ENCODE measurements at places on chromosomes 2 and 18.

GRCh38 chr2:158046121-158046880 lies 55.4 kb upstream of the UPP2 start:
- DNase-seq: no peak

DNA sequence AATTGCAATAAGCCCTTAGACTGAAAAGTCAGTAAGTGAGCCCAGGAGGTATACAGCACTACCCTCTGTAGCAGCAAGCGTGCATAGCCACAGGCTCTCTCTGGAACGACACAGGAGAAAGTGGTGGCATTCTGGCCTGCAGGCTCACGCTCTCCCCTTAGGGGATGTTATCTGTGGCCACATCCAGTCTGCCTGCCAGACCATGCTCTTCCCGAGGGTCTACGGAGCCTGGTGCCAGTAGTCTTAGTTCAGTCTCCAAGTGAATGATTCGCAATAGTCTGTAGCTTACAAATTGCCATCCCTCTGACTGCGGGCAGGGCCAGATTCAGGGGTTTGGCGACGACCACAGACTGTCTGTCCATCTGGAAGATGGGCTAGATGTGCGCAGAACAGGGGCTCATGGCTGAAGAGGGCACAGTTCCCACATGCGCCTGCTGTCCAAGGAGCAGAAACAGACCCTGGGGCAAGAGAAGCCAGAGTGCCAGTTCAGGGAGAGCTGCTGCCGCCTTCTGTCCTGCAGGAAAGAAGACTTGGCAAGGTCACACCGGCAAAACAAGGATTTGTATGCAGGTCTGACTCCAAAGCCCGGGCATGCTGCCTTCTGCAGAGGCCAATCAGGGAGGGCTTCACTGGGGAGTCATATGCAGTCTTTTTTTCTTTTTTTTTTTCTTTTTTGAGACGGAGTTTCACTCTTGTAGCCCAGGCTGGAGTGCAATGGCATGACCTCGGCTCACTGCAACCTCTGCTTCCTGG lies 3.5 kb upstream of the KLF11 start:
- no peak for DNase-seq

GRCh38 chr2:179524809-179525339 lies 260.2 kb upstream of the SESTD1 start:
- no peak for DNase-seq

DNA sequence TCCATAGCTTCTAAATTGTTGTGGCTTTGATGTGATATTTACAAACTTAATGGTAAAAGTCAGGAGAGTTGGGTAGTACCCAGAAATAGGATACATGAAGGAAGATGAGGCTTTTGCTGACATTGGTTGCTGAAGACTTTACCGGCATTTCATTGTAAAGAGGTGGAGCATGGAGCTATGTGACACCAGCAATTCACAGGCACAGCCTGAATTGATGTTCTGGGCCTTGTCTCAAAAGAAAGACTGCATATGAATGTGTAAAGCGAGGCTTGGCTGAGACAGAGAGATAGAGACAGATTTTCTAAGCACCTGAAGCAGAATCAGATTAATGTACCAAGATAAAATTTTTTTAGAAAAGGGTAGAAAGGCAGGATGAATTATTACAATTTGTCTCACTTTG lies 864.9 kb upstream of the ID2 start:
- DNase-seq: no peak

DNA sequence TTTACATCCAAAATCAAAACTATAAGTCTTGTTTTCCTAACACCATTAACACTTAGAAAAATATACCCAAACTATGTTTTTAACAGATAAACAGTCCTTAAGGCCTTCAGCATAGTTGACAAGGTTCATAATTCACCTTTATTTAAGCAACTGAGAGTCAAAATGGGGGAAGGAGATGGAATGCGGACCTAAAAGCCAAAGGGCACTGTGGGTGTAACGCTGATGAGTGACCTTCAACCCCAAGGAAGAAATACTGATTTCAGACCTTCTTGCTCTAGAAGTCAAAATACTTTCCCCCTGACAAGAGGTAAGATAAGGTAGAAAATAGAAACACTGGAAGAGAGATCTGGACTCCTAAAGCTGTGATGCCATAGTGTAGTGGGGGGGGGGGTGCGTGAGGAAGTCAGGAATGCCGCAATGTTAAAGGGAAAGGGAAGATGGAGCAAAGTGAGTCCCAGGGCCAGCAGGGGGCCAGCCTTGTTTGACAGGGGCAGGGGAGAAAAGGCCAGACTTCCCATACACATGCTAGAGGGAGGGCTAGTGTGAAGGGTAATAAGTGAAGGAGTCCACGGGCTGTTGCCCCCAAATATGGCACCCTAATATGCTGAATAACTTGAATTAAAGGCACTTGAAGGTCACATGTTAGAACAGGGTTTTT lies 31.4 kb downstream of the CCDC93 start:
- no peak for DNase-seq

GRCh38 chr2:60319031-60319547 lies 234.4 kb downstream of the BCL11A start:
- DNase-seq: no peak

DNA sequence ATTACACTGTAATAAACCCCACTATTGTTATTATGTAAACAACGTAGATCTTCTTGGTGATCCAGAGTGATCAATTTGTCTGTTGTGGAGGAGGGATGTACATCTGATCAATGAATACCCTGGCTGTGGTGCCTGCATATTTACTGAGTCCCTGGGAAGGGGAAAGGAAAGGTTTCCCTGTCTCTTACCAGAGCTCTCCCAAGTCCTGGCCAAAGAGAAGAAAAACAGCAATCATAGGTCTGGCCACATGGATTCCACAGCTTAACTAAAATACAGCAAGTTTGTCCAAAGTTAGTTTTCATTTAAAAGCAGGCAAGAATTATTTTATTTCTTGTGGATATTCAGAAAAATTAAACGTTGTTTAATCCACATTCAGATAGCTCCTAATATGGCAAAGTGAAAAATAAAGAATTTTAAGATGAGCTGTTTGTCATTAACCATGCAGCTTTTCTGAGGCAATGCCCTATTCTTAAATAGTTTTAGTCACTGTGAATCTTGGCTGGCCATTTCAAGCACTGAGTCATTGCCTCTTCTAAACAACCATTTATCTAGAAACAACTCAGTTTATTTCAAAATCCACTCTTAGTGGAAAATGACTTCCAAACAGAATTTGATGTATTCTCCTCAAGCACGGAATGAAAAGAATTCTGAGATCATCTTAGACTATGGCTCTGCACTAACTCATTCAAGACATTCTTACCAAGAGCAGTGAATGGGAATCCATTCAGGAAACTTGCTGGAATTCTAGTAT lies 1004.4 kb upstream of the CDH2 start:
- DNase-seq: no peak

GRCh38 chr2:120743657-120744056 lies 8.0 kb downstream of the GLI2 start:
- no peak for DNase-seq

DNA sequence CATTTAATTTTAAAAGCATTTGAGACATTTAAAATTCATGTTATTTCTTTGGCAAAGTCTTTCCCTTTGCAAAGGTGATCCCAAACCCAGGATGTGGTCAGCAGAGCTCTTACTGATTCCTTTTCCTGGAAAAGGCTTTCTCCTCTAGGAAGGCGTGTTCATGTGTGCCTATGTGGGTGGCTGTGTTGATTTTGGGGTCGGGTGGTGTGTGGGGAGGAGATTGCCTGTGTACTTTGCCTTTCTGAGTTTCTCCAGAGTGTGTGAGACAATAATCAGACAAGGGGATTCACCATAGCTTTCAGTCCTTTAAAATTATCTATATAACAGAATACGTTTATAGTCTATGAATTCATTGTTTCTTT lies 173.2 kb downstream of the SOCS6 start:
- DNase-seq: no peak

- no peak for DNase-seq
Measured at GRCh38 chr2:73291461-73292315, 1.7 kb downstream of the EGR4 start.

- DNase-seq: no peak
Measured at GRCh38 chr2:8579485-8580085, 102.3 kb upstream of the ID2 start.

GRCh38 chr2:241015439-241015838 lies 17.0 kb downstream of the SNED1 start:
- no peak for DNase-seq

GRCh38 chr18:49524349-49524748 lies 37.3 kb upstream of the C18orf32 start:
- DNase-seq: no peak

GRCh38 chr2:24509425-24509824 lies 18.4 kb downstream of the NCOA1 start:
- DNase-seq: no peak

DNA sequence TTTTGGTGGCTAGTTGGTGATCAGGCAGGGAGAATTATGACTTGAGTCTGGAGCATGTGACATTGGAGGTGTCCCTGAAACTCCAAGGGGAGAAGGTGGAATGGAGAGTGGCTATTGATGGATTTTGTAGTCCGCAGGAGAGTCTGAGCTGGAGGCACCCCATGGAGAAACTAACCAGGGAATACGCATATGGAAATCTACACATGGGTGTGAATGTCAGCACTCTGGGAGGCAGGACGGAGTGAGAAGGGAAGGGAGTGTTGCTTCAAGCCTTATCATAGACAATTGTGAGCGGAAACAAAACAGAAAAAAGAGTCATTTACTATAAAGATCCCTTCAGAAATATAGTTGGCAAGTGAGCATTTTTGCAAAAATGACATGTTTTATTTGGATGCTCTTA lies 667 bp upstream of the SCYGR4 start:
- no peak for DNase-seq

DNA sequence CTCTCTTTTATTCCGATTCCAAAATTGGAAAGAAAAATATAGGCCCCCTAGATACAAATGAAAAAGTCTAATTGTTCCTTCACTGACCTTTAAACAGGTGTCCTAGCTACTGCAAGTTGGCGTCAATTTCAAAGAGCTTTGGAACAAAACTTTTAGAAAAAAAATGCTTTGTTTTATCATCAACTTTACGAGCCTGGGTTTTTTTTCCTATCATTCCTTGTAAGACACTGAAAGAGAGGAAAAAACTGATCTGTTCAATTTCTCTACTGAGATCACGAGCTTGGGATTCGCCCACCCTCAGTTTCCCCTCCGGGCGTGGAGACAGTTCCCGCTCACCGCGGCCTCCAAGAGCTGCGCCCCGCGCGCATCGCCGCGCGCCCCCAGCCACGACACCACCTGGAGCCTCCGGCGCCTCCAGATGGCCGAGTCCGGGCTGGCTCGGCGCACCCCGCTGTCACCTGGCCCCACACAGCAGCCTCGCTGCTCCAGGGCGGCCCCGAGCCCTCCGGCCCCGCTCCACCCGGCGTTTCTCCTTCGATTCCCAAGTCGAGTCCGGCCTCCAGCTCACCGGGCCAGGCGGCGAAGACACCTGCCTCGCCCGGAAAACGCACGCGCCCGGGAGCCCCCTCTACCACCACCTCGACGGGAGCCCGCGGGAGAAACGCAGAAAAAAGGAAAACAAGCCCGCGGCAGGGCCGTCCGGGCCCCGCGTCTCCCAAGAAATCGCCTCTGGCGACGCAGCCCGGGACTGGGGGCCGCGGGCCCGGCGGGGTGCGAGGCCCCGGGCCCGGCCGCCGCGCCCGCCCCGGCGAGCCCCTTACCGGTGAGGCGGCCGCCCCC lies 656 bp downstream of the TBC1D8 start:
- DNase-seq: no peak

GRCh38 chr2:59184276-59185020 lies 943.3 kb upstream of the FANCL start:
- no peak for DNase-seq

GRCh38 chr2:181474222-181474881 lies 17.2 kb downstream of the ITGA4 start:
- no peak for DNase-seq

DNA sequence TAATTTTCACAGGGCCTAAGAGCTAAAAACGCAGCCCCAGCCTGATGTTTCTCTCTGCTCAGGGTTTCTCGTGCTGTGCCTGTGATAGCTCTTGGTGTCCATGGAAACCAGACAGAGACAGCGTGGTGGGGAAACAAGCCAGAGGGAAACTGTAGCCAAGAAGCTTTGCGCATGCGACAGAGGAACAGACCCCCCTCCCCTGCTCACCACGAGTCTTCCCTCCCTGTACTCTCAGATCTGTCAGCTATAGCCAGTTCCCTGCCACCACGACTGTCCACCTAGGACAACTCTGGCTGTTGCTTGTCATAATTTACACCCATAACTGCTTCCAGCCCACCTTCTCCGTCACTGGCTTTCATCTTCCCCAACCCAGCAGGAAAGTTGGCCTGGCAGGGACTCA lies 13.2 kb upstream of the DNAJC27 start:
- no peak for DNase-seq

- no peak for DNase-seq
Measured at GRCh38 chr2:197556456-197556855, 40.6 kb downstream of the MOB4 start.

DNA sequence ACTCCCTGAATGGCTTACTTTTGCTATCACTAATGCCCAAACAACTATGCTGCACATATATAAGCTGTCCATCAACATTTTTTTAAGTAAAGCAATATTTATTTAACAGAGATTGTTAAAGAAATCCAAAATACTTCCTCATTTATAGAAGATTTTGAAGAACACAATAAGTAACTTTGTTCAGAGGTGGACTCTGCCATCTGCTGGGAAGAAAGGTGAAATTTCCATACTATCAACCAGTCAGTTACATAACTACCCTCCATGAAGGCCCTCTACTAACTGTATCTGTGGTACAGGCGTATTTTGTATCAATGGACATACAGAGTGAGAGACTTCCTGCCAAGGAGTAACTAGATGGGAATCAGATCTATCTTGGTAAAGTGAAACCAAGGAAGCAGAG lies 106.0 kb downstream of the DTNB start:
- DNase-seq: no peak

DNA sequence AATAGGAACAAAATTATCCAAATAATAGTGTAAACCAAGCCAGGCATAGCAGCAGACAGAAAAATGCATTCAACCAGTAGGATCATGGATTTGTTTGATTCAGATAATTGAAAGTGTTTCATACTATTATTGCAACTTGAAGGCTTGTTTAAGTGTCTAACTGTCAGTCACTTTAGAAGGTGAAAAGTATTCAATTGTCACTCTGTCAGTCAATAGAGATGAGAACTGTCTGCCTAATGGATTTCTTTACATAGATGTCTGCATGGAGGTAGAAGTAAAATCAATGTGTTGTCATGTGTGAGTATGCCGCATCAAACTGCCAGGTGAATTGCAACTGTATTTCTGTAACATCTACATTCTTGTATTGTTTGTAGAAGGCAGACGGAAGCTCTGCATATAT lies 65.0 kb downstream of the ZNF407 start:
- DNase-seq: no peak

DNA sequence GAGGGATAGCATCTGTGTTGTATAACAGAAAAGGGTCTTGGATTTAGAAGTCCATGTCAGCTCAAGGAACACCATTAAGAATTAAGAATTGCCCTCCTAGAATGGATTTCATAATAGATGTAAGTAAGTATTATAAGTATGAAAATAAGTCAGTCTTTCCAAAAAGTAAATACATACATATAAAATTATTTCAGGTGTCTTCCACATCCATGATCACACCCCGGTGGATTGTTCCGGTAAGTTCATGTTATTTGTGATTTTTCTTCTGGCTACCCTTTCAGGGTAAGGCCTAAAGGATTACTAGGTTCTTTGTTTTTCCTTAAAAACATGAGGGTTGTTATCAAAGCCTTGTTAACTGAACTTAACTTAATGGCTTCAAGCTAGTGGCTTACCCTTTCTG lies 55.9 kb downstream of the TMEM185B start:
- no peak for DNase-seq
